Stimulated activated CD4-positive, alpha-beta T cell treated with anti-CD3 and anti-CD28 coated beads, Interleukin-15, amount 100 ng/mL, for 48 hours (primary cell): ENCODE measurements at places on chromosomes 13 and 19.

- DNase-seq, result no peak
Observed at GRCh38 chr13:39119422-39119821, 81.2 kb downstream of the NHLRC3 start.

DNA sequence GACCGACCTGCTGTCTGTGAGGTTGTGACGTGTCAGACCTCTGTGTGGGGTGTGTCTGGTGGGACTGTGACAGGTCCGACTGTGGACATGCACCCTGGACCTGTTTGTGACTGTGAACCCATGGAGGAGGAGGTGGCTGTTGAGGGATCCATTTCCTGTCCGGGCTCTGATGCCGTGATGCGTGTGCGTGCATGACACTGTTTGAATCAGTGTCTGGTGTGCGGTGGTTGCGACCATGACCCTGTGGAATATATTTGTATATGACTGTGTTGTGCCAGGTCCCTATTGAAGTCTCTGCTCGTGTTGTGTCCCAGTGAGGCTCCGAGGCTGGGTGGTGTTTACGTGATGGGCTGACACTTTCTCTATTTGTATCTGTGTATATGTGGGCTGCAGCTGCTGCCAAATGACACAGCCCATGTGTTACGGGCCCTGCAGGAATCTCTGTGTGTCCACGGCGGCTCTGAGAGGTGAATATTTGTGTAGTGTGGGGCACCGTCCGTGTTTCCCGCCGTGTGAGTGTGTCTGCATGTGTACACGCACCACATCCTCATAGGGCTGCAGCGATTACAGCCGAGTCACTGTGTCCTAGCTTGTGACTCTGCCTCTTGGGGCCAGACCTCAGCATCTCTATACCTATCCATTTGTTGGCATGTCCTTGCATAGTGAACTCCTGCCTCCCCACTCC lies 18.3 kb downstream of the CCDC97 start:
- DNase-seq, result no peak

DNA sequence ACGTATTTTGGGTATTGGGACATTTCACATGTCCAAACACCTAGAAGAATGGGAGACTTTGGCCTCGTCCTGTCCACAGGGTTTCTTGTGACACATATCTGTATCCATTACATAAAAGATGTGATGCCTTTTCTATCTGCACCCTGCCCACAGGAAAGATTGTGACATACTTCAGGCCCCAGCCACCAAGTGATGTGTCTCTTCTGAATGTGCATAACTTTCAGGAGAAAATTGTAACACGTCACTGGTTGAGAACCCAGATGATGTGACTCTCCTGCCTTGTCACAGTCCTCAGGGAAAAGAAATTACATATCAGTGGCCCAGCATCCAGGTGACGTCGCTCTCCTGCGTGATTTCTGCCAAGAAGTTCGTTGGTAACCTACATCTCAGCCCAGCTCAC lies 21.0 kb upstream of the ZNF681 start:
- DNase-seq, result no peak

DNA sequence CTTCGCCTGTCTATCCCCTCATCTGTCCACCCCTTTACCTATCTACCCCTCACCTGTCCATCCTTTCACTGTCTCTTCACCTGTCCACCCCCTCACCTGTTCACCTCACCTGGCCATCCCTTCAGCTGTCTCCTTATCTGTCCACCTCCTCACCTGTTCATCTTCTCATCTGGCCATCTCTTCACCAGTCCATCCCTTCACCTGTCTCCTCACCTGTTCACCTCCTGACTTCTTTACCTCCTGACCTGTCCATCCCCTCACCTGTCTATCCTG lies 13.2 kb upstream of the KANK2 start:
- DNase-seq, result no peak

- DNase-seq, result no peak
Observed at GRCh38 chr19:33278403-33279269, 23.7 kb downstream of the CEBPA start.

- no peak for DNase-seq
Observed at GRCh38 chr19:46863818-46864629, 3.2 kb downstream of the ARHGAP35 start.
